ENCODE measurements at places on chromosomes 4 and X.
A peak's percentile ranks its signal among the peaks of the same experiment; 100 is the strongest.

DNA sequence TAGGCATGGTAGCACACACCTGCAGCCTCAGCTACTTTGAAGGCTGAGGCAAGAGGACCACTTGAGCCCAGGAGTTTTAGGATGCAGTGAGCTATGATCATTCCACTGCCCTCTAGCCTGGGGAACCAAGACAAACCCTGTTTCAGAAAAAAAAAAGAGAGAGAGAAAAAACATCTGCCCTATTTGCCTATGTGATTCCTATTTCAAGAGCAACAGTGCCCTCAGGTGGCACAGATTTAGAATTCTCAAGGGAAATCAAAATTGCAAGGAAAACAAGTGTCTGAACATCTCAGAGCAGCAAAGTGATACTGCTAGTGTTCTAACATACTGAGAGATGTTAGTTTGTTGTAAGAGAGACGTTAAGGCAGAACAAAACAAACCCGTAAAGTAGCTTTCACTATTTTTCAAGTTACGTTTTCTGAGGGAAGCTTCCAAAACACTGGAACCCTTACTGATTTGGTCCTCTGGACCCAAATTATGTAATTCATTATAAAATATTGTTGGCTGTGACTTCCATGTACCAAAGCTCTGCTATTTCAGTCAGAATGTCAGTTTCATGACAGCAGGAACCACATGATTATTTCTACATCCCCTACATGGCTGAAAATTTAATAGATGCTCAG is 7.9 kb downstream of the BDH2 start:
- H3K27ac ChIP-seq: peak overlapping the region; percentile 14
- no peak overlapping the region for H3K4me3 ChIP-seq
- peaks cover 17% of the 10 kb centered on the region for H3K36me3 ChIP-seq
- DNase-seq: peak; percentile 49

DNA sequence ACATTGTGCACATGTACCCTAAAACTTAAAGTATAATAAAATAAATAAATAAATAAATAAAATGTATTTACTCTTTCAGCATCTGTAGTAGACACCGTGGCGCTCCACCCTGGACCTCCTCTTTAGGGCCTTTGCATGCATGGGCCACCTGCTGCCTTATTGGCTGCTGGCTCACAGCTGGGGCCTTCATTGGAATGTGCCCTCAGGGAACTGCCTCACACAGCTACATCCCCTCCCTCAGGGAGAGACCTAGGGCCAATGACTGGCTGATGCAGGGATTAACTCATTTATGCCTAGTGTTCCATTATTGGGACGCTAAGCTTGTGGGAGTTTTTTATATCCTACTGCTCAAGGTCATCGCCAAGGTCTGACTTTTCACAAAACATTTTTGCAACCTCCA is 302.9 kb upstream of the FTHL17 start:
- no peak overlapping the region for H3K4me3 ChIP-seq
- DNase-seq: no peak
- H3K4me1 ChIP-seq: no peaks in the 10 kb centered on the region

GRCh38 chr4:78829296-78829695 is 53.1 kb downstream of the BMP2K start:
- H3K27me3 ChIP-seq: no peaks in the 10 kb centered on the region
- H3K36me3 ChIP-seq: peaks cover 41% of the 10 kb centered on the region
- no peak for DNase-seq
- H3K4me1 ChIP-seq: peaks cover 5% of the 10 kb centered on the region
- H3K27ac ChIP-seq: peak overlapping the region; percentile 0

DNA sequence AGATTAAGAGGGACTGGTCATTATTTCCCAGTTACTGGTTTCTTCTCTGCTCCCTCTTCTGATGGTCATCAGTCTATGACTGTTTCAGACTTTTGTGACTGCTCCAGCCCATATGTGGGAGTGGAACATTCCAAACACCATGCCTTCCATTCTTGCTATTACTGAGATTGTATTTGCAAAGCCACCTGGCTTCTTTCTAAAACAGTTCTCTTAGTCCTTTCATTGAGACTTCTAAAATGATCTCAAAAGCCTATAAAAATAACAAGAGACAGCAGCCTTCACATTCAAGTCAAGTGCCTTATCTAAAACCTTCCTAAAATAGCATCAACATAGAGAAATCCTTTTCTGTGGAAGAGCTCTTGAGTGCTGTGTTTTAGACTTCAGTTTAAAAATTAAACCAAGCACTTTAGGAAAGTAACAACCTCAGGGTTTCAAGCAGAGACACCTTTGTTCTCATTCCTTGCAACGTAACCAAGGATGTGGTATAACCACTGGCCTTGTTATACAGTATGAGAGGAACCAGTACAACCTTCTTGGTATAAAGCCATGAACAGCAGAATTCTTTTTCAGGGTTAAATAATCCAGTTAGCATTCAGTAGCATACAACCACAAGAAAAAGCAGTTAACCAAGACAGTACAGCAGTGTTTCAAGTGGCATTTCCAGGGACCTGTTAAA is 97.1 kb downstream of the NFKB1 start:
- H3K4me3 ChIP-seq: no peak overlapping the region
- no peak for DNase-seq
- peaks cover 2% of the 10 kb centered on the region for H3K4me1 ChIP-seq
- peaks cover 49% of the 10 kb centered on the region for H3K36me3 ChIP-seq
- peak overlapping the region; percentile 85 for H3K27ac ChIP-seq

DNA sequence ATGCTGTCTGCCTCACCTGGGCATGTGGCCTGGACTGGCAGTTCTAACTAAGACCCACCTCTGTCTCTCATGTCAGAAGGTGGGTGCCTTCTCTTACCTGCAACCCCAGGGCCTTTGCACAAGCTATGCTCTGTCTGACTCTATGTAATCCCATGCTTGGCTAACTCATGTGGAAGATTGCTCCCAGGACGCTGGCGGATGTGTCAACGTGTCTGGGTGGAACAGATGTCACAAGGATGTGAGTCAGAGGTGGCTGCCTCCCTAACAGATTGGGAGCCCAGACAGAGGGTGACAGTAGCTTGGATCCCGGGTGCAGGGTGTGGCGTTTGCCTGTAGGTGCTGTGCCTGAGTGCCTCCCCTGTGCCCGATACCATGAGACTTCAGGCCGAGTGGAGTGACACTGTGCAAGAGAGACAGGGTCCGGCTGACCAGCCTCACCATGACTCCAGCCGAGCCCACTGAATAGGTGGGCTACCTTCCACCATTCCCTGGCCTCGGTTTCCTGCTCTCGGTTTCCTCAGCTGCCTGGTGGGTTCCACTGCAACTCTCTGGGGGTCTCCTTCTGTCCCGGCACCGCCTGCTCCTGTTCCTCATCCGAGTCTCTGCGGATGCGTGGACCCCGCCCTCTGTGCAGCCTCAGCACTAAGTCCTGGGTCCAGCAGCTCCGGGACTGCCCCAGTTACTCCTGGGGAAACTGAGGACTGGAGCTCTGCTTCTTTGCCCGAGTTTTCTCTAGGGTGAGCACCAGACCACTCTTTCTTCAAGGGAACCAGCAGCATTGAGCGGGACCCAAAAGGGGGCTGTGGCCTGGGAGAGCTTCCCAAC is 11.0 kb downstream of the SH3BP2 start:
- H3K4me3 ChIP-seq: no peak overlapping the region
- peaks cover 53% of the 10 kb centered on the region for H3K4me1 ChIP-seq

DNA sequence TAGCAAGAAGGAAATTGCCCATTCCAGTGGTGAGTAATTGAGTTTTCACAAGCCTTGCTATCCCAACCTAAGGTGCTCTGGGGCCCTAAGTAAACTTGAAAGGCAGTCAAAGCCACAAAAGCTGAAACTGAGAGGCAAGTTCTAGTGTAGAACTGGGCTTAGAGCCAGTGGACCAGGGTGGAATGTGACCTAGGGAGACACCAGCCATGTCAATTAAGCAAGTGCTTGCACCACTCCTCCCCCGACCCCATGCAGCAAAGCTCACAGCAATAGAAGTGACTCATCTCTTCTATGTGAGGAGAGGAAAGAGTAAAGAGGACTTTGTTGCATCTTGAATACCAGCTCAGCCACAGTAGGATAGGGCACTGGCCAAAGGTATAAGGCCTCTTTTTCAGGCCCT is 486.1 kb upstream of the POU3F4 start:
- no peaks in the 10 kb centered on the region for H3K36me3 ChIP-seq
- H3K27ac ChIP-seq: no peak overlapping the region
- no peaks in the 10 kb centered on the region for H3K4me1 ChIP-seq
- no peaks in the 10 kb centered on the region for H3K27me3 ChIP-seq
- no peak for DNase-seq
- no peak overlapping the region for H3K4me3 ChIP-seq

DNA sequence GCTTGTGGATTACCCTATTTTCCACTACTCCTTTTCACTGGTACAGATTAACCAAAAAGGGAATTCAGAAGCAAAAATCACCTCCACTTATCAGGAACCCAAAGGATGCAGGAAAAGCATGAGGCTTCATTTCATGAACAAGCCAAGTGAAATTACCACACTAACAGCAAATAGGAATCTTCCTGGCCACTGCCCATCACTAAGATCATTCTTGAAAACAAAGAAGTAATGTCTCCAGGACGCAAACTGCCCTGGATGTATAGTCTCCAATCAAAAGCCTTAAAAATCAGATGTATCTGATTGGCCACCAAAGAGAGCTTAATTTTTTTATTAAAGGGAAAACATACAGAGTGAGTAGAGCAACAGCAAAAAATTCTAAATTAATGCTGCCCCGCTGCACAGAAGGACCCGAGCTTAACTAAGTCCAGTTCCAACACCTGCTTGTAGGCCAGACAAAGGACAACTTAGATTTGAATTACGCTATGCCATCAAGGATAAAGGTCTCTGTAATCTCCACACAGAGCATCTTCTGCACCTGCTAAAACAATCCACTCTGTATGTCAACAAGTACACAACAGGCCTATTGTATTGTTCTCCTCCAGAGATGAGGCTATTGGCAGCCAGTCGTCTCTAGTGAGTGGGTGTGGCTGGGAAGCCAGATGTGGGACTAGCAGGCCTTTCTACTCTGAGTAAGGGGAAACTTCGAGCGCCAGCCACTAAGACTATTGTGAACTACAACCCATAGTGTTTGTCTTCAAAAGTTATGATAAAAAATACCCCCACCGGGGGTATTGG is 12.4 kb downstream of the ZDHHC9 start:
- H3K4me1 ChIP-seq: peaks cover 1% of the 10 kb centered on the region
- H3K36me3 ChIP-seq: peaks cover 5% of the 10 kb centered on the region
- no peak overlapping the region for H3K4me3 ChIP-seq
- H3K27me3 ChIP-seq: no peaks in the 10 kb centered on the region
- DNase-seq: no peak

DNA sequence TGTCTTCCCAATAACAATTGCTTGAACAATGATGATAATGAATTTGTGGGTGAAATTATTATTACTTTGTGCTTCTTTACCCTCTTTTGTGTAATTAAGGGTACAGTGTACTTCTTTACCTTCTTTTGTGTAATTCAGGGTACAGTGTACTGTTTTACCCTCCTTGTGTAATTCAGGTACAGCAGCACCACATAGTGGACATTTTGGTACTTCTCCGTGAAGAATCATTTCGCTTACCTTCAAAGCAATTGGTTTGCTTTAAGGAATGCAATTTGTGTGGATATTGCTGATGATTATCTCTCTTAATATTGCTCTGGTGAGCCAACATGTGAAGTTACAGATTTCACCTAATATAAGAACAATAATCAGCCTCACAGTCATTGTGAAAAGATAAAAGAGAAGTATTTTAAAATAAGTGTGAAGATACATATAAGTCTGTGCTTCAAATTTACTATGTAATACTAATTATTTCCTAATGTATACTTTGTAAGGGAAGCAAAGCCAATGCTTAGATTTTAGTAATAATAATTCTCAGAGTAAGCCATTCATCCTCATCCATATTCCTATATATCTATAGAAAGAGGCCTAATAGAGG is 27.2 kb upstream of the SEC24B start:
- no peaks in the 10 kb centered on the region for H3K36me3 ChIP-seq
- H3K27me3 ChIP-seq: peaks cover 2% of the 10 kb centered on the region
- no peak overlapping the region for H3K4me3 ChIP-seq

- no peaks in the 10 kb centered on the region for H3K36me3 ChIP-seq
- H3K27me3 ChIP-seq: no peaks in the 10 kb centered on the region
- H3K4me3 ChIP-seq: no peak overlapping the region
Measured at GRCh38 chrX:45623266-45623665, 422.6 kb upstream of the DIPK2B start.

- no peak for DNase-seq
- no peak overlapping the region for H3K27ac ChIP-seq
- no peak overlapping the region for H3K4me3 ChIP-seq
Measured at GRCh38 chrX:2960861-2961515, 31.8 kb upstream of the ARSD start.

GRCh38 chr4:18366136-18366535 is 344.6 kb upstream of the LCORL start:
- H3K4me1 ChIP-seq: no peaks in the 10 kb centered on the region
- no peak for DNase-seq
- H3K36me3 ChIP-seq: no peaks in the 10 kb centered on the region
- H3K4me3 ChIP-seq: no peak overlapping the region

DNA sequence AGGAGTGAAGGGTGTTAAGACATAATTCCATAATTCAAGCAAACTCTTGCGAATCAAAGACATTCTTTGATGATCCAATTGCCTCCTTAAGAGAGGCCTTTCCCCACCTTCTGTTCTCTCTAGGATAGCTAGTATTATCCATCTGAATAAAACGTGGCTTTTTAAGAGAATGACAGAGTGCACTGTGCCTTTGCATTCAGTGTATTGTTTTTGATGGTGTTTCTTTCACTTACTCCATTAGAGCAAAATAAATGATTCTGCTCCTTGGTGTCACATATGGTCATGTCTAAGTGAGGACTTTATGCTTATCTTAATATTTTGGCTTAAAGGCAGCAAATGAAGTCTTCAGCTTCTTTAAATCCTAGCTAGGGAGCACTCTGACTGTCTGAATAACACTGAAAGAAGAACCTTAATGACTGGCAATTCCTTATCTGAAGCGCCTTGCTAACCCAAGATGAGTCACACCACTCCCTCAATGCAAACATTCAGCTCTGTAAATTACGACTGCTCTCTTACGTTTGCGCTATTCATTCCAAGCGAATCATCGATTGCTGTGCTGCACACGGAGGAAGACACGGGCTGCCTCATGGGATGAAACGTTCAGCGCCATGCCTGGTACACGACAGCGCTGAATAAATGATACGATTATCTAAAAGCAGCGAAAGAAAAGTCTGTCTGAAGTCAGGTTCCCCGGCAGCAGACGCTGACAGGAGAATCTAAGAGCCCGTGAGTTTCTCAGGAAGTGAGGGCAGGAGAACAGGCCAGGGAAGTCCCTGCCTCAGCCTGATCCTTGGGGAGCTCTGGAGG is 35.1 kb upstream of the GEMIN8 start:
- no peak overlapping the region for H3K4me3 ChIP-seq
- no peaks in the 10 kb centered on the region for H3K36me3 ChIP-seq
- H3K27ac ChIP-seq: no peak overlapping the region
- no peaks in the 10 kb centered on the region for H3K27me3 ChIP-seq
- no peaks in the 10 kb centered on the region for H3K4me1 ChIP-seq

DNA sequence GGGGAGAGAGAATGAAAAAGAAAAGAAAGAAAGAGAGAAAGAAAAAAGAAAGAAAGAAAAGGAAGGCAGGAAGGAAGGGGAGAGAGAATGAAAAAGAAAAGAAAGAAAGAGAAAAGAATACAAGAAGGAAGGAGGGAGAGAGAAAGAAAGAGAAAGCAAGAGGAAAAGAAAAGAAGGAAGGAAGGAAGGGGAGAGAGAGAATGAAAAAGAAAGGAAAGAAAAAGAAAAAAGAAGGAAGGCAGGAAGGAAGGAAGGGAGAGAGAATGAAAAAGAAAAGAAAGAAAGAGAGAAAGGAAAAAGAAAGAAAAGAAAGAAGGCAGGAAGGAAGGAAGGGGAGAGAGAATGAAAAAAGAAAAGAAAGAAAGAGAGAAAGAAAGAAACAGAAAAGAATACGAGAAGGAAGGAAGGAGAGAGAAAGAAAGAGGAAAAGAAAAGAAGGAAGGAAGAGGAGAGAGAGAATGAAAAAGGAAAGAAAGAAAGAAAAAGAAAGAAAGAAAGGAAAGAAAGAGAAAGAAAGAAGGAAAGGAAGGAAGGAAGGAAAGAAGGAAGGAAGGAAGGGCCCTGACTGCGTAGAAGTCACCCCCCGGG is 15.1 kb upstream of the P2RY8 start:
- no peak for DNase-seq
- no peaks in the 10 kb centered on the region for H3K27me3 ChIP-seq
- peaks cover 21% of the 10 kb centered on the region for H3K36me3 ChIP-seq
- peak overlapping the region; percentile 72 for H3K4me3 ChIP-seq
